ENCODE measurements at places on chromosomes 6 and 20.

DNA sequence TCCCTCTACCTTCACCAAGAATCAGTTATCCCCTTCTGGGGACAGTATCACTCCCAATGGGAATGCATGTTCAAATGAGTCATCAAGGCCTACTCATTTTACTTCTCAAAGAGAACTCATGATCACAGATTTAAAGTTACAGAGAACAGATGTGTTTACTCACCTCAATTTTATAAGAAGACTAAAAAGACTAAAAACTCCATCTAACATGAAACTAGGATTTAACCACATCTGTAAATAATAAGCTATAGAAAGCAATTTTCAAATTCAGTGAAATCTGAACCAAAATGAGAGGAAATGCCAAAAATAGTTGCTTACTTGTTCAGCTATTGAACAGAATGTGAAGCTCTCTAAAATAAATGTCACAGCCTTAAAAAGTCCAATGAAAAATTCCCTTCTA, 300.1 kb upstream of the KCNQ5 start:
- DNase-seq, result peak; percentile 2

- DNase-seq, result peak; percentile 95
Measured at GRCh38 chr20:19817017-19817416, 59.0 kb downstream of the RIN2 start.

GRCh38 chr20:11777387-11778205, 140.1 kb upstream of the BTBD3 start:
- DNase-seq, result peak; percentile 42

DNA sequence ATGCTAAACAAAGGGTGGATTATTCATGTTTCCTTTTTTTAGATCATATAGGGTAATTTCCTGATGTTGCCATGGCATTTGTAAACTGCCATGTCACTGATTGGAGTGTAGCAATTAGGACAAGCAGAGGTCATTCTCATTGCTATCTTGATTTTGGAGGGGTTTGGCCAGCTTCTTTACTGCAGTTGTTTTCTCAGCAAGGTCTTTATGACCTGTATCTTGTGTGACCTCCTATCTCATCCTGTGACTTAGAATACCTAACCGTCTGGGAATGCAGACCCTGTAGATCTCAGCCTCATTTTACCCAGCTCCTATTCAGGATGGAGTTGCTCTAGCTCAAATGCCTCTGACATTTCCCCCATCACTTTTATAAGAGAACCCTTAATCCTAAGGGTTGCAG, 53.6 kb downstream of the CDS2 start:
- no peak for DNase-seq

- DNase-seq, result no peak
Measured at GRCh38 chr6:137202078-137202477, 17.1 kb downstream of the IFNGR1 start.

GRCh38 chr6:46756469-46757213, 9.9 kb downstream of the ANKRD66 start:
- no peak for DNase-seq

DNA sequence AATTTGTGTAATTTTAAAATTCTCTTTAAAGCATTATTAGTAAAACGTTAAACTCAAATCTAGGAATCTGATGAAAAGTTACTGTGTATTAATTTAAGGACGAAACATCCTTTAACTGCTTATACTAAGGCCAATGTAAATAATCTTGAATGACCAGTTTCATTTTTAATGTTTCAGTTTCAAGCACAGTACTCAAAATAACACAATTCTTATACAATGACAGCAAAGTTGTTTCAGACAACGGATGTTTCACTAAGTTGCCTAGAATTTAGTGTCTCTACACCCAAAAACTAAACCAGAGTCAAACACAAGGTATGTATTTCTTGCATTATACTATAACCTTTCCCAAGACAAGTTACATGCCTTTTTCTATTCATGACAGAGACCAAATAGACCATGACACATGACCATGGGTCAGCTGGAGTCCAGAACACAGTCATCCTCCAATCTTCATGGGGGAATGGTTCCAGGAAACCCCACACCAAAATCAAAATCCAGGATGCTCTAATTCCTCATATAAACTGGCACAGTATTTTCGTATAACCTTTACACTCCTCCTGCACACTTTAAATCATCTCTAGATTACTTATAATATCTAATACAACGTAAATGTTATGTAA, 7.7 kb downstream of the PHIP start:
- DNase-seq, result peak; percentile 36

DNA sequence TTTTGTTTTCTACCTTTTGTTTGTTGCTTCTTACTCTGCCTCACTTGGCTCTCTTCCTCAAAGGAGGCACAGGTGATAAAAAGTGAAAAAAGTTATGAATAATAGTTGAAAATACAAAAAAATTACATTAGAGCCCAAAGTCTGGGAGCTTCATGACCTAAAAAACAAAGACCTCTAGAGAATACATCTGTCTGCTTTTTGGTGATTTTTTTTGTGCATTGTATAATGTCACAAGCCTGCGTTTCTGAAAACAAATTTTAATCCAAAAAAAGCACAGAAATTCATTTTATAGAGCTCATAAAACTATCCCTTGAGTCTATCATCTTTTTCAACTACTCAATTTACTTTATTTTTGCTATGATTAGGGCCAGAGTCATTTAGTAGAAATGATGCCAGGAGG, 41.4 kb upstream of the ARHGAP18 start:
- DNase-seq, result no peak

- no peak for DNase-seq
Measured at GRCh38 chr6:33443025-33443424, 11.4 kb upstream of the ZBTB9 start.

DNA sequence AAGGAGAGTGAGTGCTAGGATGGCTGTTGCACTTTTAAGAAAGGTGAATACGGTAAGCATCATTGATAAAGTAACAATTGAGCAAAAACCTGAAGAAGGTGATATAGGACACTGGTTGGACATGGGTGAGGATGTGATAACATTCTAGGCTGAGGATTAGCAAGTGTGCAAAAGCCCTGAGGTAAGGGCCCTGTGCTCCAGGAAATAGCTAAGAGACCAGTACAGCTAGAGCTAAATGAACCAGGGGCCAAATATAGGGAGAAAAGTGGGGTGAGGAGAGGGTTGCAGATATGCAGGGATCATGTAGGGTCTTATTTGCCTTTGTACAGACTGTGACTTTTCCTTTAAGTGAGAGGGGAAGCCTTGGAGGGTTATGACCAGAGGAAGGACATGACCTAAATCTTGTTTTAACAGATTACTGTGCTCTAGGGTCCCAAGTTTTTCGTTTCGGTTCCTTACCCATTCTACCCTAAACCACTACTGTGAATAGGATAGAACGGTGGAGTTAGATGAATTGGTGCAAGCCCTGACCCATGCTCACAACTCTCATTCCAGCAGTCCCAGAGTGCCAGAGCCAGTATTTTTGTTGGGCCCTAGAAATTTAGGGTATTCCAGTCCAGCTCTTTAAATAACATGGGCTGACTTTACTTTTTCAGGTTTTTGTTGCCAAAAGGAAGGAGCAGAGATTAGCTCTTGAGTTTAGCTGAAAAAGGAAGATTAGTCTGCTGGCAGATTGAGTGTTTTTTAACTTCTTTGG, 10.7 kb downstream of the MAPK14 start:
- DNase-seq, result no peak

- no peak for DNase-seq
Measured at GRCh38 chr6:13695252-13695651, 16.4 kb downstream of the RANBP9 start.

DNA sequence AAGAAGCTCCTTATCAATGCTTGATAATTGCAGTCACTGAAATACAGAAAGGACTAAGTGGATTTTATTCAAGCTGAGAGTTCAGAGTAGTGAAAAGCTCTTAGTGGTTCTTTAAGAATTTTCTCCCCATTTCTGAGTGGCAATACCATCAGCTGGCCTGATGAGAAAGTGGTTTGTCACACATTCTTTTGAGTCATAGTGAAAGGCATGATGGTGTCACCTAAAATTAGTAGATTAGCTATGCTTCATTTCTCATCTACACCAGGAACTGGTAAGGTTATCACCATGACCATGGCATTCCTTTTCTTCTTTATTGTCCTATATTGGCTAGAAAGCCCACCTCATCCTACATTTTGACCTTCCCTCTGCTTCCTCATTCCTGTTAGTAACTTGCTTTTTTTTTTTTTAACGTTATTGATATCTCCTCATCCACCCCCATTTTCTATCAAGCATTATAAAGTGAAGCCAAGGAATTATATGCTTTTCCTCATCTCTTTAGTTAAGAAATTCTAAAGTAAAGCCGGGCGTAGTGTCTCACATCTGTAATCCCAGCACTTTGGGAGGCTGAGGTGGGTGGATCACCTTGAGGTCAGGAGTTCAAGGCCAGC, 67.4 kb upstream of the LOC128125822 start:
- DNase-seq, result no peak

GRCh38 chr20:53202777-53203176, 230.6 kb downstream of the TSHZ2 start:
- no peak for DNase-seq

- DNase-seq, result peak; percentile 27
Measured at GRCh38 chr6:132391391-132392269, 9.6 kb downstream of the MOXD1 start.

Data from brain microvascular endothelial cell (primary cell).